ENCODE measurements at places on chromosomes 6 and 20. TPM values are rescaled to one million over a fixed set of nuclear protein-coding genes. Genes with fewer than 3 reads are reported as not detected.

The CCM2L gene
- 13.1 TPM for total RNA-seq

The GINS1 gene
- total RNA-seq: 5.4 TPM

The AKAP12 gene
- 226 TPM for total RNA-seq

The SLC16A10 gene
- total RNA-seq: not detected

The STMN3 gene
- total RNA-seq: 2.7 TPM

Data from endothelial cell of coronary artery (primary cell).